Esophagus muscularis mucosa (tissue), 4 donors: ENCODE measurements at places on chromosomes 16 and 17. TPM values are rescaled to one million over a fixed set of nuclear protein-coding genes. Genes with fewer than 3 reads are reported as not detected.

IL34 gene
- 4.7 TPM for total RNA-seq

LCAT gene
- 13.9 TPM for total RNA-seq

RGS11 gene
- total RNA-seq, result 7.1 TPM

DNA sequence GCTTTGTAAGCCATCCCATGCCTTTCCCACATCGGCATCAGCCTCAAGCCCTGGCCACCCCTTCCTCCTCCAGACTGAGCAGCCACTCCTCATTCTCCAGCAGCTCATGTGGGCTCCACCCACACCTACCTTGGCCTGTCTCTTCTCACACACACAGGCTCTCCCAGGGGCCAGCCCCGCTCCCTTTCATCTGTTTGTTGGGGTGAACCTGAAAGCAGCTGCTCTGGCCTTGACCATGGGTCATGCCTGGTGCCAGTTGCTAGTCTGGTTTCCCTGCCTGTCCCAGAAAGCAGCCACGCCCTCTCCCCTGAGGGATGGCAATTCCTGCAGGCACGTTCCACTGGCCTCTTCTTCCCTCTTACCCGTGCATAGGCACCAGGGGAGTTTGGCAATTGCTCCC, 11.4 kb upstream of the TMEM238L start:
- H3K4me1 ChIP-seq, result no peaks in the 10 kb centered on the region
- DNase-seq, result no peak
- no peak overlapping the region for H3K27ac ChIP-seq

DNA sequence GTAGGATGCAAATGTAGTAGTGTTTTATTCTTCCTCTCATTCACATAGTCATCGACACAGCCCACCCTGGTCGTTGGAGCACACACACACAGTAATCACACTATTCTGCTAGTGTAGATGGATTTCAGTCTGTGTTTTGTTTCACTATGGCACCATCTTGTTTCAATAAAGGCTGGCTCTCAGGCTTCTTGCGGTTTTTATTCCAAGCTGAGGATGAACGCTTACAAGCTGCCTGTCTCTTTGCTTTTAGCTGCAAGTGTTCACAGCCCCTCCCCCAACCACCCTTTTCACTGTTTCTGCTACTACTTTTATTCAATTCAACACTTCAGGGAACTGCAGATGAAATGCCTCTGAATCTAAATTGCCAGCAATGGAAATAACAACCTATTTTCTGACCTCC, 140.9 kb upstream of the PMFBP1 start:
- no peaks in the 10 kb centered on the region for H3K4me1 ChIP-seq
- H3K4me3 ChIP-seq, result no peak overlapping the region
- no peak for DNase-seq
- no peaks in the 10 kb centered on the region for H3K27me3 ChIP-seq

GRCh38 chr17:78581304-78581703, 4.1 kb upstream of the DNAH17 start:
- H3K4me3 ChIP-seq, result no peak overlapping the region
- no peaks in the 10 kb centered on the region for H3K4me1 ChIP-seq
- H3K27me3 ChIP-seq, result no peaks in the 10 kb centered on the region

- no peaks in the 10 kb centered on the region for H3K27me3 ChIP-seq
- no peak overlapping the region for H3K4me3 ChIP-seq
- H3K4me1 ChIP-seq, result no peaks in the 10 kb centered on the region
- DNase-seq, result no peak
- H3K36me3 ChIP-seq, result no peaks in the 10 kb centered on the region
Observed at GRCh38 chr16:58062821-58063220, 37.3 kb downstream of the MMP15 start.

DNA sequence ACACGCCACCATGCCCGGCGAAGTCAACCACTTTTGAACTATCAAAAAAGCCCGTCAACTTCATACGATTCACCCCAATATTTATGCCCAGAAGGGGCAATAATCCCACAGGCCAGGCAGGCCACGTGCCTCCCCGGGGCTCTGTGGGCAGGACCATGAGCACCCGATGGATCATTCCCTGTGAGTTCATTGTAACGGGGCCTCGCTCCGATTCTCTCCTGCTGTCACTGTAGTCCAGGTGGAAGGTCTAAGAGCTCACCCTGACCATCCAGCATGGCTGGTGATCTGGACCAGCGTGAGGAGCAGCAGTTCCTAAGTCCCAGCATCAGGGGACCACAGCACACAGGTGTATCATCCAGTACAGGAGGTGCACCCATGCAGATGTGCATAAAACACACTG, 77.5 kb upstream of the DOC2B start:
- no peaks in the 10 kb centered on the region for H3K36me3 ChIP-seq
- no peak for DNase-seq
- no peak overlapping the region for H3K4me3 ChIP-seq
- no peaks in the 10 kb centered on the region for H3K27me3 ChIP-seq
- peaks cover 22% of the 10 kb centered on the region for H3K4me1 ChIP-seq

GRCh38 chr16:55466209-55466608, 12.8 kb upstream of the MMP2 start:
- H3K36me3 ChIP-seq, result no peaks in the 10 kb centered on the region
- H3K27ac ChIP-seq, result no peak overlapping the region
- DNase-seq, result no peak
- no peak overlapping the region for H3K4me3 ChIP-seq
- H3K4me1 ChIP-seq, result peaks cover 15% of the 10 kb centered on the region

DNA sequence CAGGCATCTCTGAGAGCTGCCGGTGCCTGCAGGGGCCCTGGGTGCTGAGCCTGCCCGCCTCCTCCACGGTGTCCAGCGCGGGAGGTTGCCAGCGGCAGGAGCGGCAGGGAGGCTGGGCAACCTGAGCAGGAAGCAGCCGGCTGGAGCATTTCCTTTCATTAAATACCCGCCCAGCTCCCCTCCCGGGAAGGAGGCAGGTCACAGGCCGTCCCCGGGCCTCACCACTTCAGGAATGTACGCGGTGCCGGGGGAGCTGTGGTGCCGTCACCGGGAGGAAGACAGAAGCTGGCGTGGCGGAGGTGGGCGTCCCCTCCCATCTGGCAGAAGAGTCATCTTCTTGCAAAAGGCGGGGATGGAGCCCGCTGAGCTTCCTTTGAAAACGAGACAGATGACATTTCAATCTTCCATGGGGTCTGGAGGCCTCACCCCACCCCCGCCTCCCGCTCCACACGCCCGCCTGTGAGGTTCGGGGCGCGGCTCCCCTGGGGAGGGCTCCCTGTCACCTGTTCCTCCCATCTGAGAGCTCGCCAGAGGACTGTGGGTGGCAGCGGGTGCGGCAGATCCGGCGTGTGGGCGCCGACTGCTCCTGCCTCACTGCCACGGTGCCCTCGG, 16.0 kb downstream of the SOX8 start:
- peaks cover 75% of the 10 kb centered on the region for H3K27me3 ChIP-seq
- no peak for DNase-seq
- no peak overlapping the region for H3K27ac ChIP-seq
- H3K4me1 ChIP-seq, result peaks cover 9% of the 10 kb centered on the region
- H3K36me3 ChIP-seq, result no peaks in the 10 kb centered on the region

- no peaks in the 10 kb centered on the region for H3K4me1 ChIP-seq
- H3K36me3 ChIP-seq, result no peaks in the 10 kb centered on the region
- H3K27me3 ChIP-seq, result no peaks in the 10 kb centered on the region
- no peak for DNase-seq
Observed at GRCh38 chr16:73434621-73435020, 386.7 kb upstream of the ZFHX3 start.

- H3K27ac ChIP-seq, result no peak overlapping the region
- no peak for DNase-seq
- no peak overlapping the region for H3K4me3 ChIP-seq
Observed at GRCh38 chr16:10554569-10554968, 25.8 kb downstream of the EMP2 start.

GRCh38 chr16:85157813-85158742, 45.8 kb upstream of the CIBAR2 start:
- H3K4me1 ChIP-seq, result peaks cover 40% of the 10 kb centered on the region
- H3K27ac ChIP-seq, result no peak overlapping the region
- H3K36me3 ChIP-seq, result no peaks in the 10 kb centered on the region
- DNase-seq, result no peak
- no peaks in the 10 kb centered on the region for H3K27me3 ChIP-seq

DNA sequence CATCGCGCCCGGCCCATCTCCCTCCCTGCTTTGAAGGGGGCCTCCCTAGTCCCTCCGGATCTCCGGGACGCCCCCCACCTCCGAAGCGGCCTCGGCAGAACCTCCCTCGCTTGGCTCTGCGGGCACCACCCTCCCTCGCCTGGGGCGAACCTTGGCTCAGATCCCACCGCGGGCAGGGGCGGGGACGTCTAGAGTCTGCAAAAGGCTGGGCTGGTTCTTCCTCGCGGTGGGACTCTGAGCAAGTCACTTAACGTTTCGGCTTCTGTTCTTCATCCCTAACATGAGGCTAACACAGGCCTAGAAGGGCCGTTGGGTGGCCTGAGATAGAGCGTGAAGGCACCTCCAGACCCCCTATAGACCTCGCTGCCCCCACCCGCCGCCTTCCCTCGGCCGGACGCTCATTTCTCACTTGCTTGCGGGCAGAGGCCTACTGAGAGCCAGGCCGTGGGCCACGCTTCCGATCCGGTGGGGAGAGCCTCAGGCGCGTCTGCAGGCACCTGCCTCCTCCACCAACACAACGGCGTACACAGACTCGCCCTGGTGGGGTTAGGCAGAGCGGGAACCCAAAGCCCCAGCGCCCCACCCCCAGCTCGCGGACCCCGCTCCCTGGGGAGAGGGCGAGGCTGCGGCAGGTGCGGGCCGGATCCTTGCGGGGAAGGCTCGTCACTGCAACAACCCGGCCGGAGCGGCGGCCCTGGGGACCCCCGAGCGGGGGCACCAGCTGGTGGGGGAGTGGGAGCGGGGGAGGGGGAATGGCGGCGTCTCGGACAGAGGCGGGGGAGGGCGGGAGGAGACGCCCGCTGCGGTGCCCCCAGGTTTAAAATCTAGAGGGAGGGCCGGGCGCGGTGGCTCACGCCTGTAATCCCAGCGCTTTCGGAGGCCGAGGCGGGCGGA, 5.4 kb downstream of the MYO1C start:
- peak overlapping the region; percentile 83 for H3K4me3 ChIP-seq
- peaks cover 22% of the 10 kb centered on the region for H3K36me3 ChIP-seq
- peaks cover 87% of the 10 kb centered on the region for H3K4me1 ChIP-seq

GRCh38 chr16:88456356-88457292, 3.5 kb downstream of the ZFPM1 start:
- H3K27ac ChIP-seq, result no peak overlapping the region
- peaks cover 31% of the 10 kb centered on the region for H3K4me1 ChIP-seq
- H3K4me3 ChIP-seq, result peak overlapping the region; percentile 66
- no peak for DNase-seq
- no peaks in the 10 kb centered on the region for H3K27me3 ChIP-seq

DNA sequence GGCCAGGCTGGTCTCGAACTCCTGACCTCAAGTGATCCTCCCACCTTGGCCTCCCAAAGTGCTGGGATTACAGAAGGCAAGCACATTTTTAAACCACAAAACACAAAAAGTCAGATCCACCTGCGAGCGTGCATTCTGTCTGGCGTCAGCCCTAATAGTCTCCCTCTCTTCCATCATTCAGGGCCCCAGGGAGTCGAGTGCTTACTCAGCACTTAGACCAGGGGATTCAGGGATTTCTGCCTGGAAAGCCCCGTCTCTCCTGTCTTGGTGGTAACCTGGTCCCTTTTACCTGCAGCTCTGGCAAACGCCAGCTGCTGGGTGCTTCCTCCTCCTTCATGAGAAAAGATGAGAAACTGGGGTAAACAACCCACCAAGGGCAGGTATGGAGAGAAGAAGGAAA, 443.1 kb downstream of the SOX9 start:
- no peaks in the 10 kb centered on the region for H3K27me3 ChIP-seq
- no peaks in the 10 kb centered on the region for H3K36me3 ChIP-seq
- no peaks in the 10 kb centered on the region for H3K4me1 ChIP-seq

DNA sequence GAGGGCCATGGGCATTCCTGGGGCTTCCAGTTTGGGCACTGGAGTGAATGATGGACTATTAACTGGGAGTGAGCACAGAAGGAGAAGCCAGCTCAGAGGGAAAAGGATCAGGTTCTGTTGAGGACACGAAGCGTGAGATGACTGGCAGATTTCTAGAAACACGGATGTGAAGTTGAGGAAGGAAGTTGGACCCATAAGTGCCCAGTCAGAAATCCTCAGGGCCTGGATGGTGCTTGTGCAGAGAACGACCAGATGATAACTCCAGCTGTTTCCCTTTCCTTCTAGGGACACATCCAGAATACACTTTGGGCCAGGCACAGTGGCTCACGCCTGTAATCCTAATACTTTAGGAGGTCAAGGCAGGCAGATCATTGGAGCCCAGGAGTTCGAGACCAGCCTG, 23.3 kb upstream of the ANKRD40CL start:
- peaks cover 17% of the 10 kb centered on the region for H3K4me1 ChIP-seq
- H3K27me3 ChIP-seq, result no peaks in the 10 kb centered on the region
- no peak overlapping the region for H3K27ac ChIP-seq
- no peaks in the 10 kb centered on the region for H3K36me3 ChIP-seq

GRCh38 chr17:36932694-36933511, 4.4 kb upstream of the LHX1 start:
- no peak for DNase-seq
- H3K27ac ChIP-seq, result no peak overlapping the region
- peak overlapping the region; percentile 47 for H3K4me3 ChIP-seq
- H3K36me3 ChIP-seq, result no peaks in the 10 kb centered on the region
- H3K27me3 ChIP-seq, result peaks cover 26% of the 10 kb centered on the region

DNA sequence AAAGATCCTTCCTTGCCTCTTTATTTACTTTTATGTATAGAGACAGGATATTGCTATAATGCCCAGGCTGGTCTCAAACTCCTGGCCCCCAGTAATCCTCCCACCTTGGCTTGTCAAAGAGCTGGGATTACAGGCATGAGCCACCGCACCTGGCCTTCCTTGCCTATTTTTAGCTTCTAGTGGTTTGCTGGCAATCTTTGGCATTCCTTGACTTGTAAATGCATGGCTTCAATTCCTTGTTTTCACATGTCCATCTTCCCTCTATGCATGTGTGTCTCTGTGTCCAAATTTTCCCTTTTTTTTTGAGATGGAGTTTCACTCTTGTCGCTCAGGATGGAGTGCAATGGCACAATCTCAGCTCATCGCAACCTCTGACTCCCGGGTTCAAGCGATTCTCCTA, 22.5 kb downstream of the HEXIM2 start:
- no peak overlapping the region for H3K27ac ChIP-seq
- DNase-seq, result no peak
- H3K36me3 ChIP-seq, result no peaks in the 10 kb centered on the region
- no peaks in the 10 kb centered on the region for H3K27me3 ChIP-seq
- no peak overlapping the region for H3K4me3 ChIP-seq
